ENCODE measurements at places on chromosomes 7 and 10.

- no peak for DNase-seq
Measured at GRCh38 chr10:114271075-114271778, 32.2 kb downstream of the VWA2 start.

DNA sequence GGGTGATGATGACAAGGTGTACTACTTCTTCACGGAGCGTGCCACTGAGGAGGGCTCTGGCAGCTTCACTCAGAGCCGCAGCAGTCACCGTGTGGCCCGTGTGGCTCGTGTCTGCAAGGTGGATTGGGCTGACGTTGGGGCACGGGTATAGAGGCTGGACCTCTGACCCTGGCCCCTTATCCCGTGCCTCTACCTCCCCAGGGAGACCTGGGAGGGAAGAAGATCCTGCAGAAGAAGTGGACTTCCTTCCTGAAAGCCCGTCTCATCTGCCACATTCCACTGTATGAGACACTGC lies 8.4 kb downstream of the MRPL43 start:
- no peak for DNase-seq

GRCh38 chr10:97975598-97975997 lies 54.8 kb downstream of the CRTAC1 start:
- DNase-seq: no peak

- no peak for DNase-seq
Measured at GRCh38 chr10:71444284-71445054, 47.7 kb downstream of the CDH23 start.

DNA sequence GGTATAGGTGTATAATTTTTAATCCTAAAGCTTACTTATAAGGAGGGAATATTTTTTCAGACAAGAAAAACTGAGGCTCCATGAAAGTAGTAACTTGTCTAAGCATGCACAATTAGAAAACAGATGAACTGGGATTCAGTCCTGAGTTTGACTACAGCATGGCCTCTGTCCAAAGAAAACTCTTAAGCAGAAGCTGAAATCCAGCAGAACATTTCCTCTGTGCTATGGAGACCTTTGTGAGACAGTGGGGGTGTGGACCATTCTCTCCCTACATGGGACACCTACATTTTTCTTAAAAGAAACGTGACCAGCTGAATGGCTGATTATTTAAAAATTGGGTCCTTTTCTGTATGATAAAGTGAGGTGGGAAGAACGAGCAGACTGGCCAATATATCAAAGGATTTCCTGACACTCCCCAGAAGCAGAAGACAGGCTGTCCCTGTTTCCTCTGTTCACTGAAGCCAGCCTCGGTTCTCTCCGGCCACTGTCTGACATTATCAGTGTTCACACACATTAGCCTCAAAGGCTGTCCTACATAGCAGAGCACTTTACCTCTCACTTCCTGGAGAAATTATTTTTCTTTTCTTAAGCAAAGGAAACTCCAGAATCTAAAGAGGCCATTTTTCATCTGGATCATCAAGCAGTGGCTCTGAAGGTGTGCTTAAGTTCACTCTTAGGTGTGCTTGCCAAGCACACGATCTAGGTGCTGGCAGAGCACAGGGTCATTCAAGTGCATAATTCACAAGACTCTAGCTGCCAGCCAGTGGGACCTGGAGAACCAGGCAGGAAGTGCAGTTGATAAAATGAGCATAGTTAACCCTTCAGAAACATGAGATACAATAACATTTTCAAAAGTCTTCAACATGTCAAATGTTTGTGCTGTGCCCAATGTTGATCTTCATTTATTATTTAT lies 40.4 kb upstream of the KIAA1217 start:
- no peak for DNase-seq

- DNase-seq: no peak
Measured at GRCh38 chr7:125878235-125878956, 948.8 kb upstream of the POT1 start.

DNA sequence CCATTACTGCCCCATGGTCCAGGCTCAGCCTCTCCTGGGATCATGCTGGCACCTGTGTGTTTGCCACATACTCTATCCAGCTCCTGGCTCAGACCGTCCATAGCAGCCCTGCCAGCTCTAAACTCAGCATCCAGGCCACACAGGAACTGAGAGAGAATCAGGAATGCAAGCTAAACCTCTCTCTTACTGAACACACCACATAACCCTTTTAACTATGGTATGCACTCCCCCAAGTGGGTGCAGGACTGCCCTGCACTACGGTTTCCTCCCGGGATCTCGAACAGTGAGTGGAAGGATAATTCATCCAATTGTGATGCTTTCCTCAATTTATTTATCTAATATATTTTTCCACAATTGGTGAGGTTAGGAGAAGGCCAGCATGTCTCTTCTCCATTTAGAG lies 17.1 kb upstream of the ZNF800 start:
- DNase-seq: no peak

- no peak for DNase-seq
Measured at GRCh38 chr7:64667311-64667710, 1.4 kb downstream of the ZNF107 start.

DNA sequence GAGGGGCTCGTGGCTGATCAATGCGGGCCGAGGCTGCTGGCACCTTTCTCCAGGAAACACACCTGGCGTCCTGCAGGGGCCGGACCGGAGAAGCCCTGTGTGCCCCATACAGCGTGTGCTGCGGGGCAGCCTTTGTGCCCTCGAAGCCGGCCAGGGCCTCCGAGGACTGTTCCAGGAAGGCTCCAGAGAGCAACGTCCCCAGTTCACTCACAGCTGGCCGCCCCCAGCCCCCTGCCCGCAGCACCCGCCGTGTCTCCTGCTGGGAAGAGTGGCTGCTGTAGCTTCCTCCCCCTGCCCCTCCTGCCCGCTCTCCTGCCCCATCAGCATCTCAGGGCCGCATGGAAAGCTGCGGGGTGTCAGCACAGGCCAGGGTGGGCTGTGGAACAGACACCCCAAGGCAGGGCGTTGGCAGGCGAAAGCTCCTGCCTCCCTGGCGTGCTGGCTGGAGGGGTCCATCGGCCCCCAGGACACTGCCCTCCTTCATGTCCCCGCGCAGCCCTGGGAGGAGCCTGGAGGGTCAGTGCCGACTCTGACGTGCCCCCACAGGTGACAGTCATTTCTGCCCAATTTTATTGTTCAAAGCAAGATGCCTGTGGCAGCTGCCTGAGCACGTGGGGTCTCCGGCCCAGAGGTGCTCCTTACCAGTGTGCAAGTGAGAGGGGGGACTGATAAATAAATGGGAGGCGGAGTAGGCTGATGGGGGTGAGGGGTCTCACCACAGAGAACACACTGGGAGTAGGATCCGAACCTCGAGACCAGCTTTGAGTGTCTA lies 95.8 kb upstream of the DIP2C start:
- DNase-seq: no peak

DNA sequence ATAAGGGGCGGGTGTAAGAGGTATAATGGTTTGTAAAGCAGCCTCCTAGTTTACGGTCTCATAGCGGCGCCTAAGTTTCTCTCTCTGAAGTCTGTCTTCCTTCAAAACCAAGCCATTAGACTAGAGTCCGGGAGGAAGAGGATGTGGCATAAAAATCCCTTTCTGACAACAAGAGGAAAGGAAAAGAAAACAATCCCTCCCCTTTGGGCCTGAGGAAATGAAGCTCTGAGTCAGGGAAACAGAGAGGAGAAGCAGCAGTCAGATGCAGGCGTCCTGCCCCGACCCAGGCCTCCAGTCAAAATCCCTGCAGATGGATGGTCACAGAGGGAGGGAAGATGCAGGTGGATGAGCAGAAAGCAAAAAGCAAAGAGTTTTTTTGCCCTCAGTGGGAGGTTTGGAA lies 23.7 kb downstream of the PARP12 start:
- no peak for DNase-seq

DNA sequence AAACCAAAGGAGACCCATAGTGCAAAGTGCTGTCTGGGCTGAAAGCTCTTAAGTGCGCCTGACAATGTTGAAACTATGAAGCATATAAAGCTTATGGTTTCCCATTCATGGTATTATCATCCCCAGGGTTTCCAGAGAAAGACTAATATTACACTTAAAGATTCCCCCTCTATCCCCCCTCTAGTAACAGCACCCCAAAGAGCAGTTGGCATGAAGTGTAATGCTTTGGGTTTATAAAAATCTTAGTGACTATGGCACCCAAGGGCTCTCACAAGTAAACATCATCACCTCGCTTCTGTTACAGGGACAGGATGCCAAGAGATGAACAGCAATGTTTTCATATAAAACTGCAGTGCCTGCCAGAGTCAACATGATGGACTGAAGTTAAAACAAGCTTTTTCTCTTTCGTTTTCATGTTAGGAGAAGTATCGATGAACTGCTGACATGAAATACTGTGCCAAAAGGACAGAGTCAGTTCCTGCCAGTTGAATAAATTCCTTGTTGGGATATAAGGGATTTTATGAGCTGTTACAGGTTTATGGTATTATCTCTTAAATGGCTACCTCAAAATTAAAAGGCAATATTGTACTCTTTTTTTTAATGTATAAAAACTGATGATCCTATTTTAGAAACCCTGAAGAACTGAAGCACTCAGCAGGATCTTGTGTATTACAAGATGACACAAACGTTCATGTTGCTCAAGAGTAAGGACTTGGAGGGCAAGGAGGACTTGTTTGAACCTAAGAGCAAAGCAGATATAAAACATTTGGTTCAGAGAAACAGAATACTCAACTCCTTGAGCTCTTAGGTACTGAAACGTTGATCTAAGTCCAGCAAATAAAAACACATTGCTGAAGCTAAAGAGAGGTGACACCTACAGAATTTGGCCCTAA lies 203.7 kb upstream of the IMMP2L start:
- no peak for DNase-seq

DNA sequence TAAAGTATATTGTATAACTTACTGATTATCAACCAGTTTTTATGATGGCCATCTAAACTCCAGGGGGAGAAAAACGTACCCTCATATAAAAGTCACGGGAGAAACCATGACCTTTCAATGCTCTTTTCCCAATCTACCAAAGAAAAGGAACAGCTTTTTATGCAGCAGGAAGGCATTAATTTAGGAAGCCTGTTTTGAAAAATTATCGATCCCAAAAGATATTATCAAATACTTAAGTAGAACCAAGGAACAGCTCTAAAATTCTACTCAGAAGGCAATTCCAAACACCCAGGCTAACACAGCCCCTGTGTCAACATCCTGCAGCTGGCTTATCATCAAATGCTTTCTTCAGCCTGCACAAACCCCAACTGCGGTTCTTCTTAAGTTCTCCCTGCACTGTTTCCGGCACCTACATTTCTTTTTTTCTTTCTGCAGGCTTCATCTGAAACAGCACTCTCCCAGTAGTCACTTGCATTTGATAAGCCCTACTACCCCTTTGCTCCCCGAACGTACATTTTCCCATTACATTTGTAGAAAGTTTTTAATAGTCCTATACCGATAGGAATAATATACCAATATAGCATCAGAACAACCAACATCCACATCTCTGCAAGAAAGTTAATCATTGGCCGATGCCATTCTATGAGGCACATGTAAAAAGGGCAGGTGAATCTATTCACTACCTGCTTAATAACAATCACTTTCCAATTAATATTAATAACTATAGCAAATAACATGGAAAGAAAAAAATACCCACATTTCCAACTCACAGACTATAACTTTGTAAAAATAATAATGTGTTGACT lies 47.9 kb downstream of the PIP4K2A start:
- no peak for DNase-seq

- no peak for DNase-seq
Measured at GRCh38 chr10:62243647-62243997, 25.0 kb downstream of the RTKN2 start.

DNA sequence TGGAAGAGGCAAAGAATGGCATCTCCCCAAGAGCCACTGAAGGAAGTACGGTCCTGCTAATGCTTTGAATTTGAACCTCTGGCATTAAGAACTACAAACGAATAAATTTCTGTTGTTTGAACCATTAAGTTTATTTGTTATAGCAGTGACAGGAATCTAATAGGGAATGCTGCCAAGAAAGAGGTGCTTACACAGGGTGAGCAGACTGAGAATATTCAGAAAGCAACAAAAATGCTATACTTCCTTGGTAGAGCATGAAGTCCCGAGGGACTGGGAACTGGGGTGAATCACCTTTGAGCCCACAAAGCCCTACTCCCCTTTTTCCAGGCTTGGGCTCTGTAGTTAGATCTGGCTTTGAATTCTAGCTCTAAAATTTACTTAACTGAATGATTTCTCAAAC lies 45.0 kb downstream of the PANK1 start:
- DNase-seq: no peak

DNA sequence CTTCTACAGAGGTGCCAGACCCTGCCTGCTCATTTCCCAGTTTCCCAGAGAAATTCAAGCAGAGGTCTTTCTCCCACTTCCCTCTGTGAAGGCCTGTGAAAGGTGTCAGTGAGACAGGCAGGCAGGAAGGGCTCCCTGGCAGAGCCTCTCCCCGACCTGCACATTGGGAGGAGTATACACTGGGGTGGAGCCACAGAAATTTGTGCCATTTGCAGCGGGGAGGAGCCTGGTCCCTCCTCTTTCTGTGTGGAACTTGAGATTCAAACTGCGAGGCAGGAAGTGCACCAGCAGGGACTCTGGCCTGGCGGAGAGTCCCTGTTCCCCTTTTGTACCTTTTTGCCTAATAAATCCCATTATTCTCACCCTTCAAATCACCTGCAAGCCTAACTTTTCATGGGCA lies 54.6 kb upstream of the OPN4 start:
- DNase-seq: no peak

DNA sequence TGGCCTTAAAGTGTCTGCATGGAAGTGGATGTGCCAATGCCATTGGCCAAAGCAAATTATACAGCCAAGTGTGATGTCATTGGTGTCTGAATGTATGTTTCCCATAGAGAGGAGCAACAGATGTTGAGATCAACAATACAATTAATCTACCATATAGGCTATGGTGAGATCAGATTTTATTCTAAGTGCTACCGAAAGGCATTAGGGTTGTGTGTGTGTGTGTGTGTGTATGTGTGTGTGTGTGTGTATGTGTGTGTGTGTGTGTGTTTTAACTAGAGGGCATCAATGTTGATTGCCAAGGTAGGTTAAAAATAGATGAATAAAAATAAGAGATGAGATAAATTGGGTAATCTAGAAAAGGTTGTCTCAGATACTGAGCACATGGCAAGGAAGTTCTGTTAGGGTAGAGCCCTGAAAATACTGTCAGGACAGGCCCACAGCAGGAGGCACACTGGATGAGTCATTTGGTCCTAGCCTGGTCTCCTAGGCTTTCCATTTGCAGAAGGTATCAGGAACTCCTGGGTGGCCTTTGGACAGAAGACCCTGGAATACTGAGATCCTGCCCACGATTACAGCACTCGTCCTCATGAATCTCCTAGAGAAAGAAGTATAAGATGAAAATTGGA lies 446.0 kb upstream of the PODXL start:
- no peak for DNase-seq

GRCh38 chr10:101065481-101066145 lies 3.8 kb downstream of the KAZALD1 start:
- no peak for DNase-seq

GRCh38 chr10:126696684-126697083 lies 26.2 kb upstream of the C10orf90 start:
- DNase-seq: no peak

DNA sequence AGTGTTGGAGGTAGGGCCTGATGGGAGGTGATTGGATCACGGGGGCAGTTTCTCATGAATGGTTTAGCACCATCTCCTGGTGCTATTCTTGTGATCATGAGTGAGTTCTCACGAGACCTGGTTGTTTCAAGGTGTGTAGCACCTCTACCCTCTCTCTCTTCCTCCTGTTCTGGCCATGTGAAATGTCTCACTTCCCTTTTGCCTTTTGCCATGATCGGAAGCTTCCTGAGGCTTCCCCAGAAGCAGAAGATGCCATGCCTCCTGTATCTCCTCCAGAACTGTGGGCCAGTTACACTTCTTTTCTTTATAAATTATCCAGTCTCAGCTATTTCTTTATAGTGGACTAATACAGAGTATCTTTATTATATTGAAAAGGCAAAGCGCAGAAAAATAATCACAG lies 90.1 kb downstream of the FAM171A1 start:
- no peak for DNase-seq

- no peak for DNase-seq
Measured at GRCh38 chr10:120833222-120833928, 17.8 kb upstream of the WDR11 start.
